LNCaP clone FGC (cell line): ENCODE measurements at places on chromosomes 3 and 15.

- no peak for DNase-seq
Observed at GRCh38 chr3:174132006-174132405, 727.1 kb upstream of the NAALADL2 start.

DNA sequence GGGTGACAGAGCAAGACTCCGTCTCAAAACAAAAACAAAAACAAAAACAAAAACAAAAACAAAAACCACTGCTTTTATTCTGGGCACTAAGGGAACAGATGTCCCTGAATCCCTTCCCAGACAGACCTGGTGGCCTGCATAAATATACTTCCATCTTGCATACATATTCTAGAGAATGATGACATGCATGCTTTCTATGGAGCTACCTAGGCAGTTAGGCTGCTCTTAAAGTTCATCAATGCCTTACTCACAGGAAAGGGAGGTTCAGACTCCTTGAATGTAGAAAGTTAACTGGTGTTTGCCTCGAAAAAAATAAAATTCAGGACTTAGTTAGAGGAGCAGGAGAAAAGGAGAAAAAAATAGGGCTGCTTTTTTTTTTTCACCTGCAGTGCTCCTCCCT is 72.6 kb downstream of the C3orf38 start:
- DNase-seq, result no peak

GRCh38 chr3:64650715-64651114 is 37.1 kb downstream of the ADAMTS9 start:
- no peak for DNase-seq

GRCh38 chr15:66578286-66578875 is 12.6 kb upstream of the LCTL start:
- DNase-seq, result no peak

- no peak for DNase-seq
Observed at GRCh38 chr3:190182418-190183043, 61.8 kb upstream of the P3H2 start.

- no peak for DNase-seq
Observed at GRCh38 chr3:45775571-45776300, 20.6 kb downstream of the SLC6A20 start.

DNA sequence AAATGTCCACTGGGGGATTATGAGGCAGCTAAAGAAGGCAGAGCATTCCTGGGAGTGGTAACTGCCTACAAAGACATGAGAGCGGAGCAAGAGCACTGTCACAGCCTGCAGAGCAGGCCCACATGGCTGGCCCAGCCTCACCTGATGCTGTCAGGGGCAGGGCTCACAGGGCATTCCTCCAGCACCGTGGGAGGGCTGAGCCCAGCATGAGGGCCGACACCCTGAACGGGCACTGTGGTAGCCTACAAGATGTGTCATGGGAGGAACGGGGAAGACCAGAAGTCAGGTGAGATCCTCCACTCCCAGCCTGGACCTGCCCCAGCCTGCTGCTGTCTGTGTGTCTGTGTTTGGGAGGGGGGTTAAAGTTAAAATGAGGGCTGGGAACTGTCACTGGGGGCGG is 30.1 kb downstream of the CCDC12 start:
- DNase-seq, result no peak

DNA sequence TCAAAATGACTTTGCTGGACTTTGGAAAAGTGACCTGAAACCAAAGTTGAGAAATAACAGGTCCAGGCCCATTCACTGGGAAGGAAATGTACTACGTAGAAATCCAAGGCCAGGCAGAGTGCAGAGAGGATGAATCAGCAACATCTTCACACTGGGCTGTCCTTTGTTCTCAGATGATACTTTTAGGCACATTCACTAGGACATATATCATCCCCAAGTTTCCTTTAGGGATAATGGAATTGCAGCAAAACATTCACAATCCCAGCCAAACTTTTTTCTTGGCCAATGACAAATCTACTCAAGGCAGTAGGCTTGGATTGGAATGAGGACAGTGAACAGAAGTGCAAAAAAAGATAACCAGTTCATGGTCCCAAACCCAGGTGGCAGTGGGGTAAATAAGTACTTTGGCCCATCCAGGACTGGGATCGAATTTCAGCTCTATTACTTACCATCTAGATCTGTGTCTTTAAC is 75.1 kb downstream of the CLDN11 start:
- DNase-seq, result no peak

- no peak for DNase-seq
Observed at GRCh38 chr15:85336880-85337279, 43.5 kb upstream of the AKAP13 start.

DNA sequence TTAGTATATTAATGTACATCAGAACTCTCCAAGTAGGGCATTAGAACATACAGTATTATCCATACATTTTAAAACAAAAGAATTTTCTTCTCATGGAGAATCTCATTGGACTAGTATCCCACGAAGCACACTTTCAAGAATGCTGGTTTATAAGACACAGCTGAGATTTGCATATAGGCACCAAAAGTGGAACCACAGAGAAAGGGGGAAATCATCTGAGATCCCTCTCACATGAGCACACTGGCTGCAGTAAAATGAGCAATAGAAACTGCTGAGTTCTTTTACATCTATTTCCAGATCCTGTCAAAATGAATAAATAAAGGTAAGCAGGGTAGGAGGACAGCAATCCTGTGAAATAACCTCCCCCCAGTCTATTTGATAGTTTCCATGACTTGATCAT is 665.3 kb downstream of the FHIT start:
- no peak for DNase-seq

- no peak for DNase-seq
Observed at GRCh38 chr3:70179111-70179510, 133.3 kb downstream of the MDFIC2 start.
